ENCODE measurements at places on chromosomes 3 and 15.

DNA sequence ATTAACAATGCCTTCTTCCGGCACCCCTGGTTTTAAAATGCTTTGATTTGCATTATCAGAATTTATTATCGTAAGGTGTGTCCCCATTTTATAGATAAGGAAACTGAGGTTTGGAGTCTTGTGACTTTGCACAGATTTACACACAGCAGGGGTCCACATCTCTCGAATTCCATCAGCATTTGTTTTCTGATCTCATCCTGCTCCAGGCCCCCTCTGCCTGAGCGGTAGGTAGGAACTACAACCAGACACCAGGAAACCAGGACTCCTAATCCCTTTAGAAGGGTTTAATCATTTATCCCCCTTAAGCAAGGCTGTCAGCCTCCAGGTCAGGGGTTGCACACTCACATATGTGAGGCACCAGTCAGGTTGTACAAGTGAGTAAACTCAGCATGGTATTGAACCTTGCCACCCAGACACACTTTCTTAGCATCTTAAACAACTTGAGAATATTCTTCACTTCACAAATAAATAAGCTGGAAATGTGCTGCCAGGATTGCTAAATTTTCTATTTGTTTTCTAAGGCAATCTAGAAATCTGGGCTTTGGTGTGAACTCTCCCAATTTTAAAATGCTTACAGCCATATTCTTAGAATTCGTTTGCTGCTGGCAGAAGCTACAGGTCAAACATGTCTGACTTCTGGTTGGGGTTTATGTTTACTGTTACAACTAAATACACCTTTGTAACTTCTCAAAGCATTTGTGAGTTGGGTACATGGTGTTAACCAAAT is 31.7 kb upstream of the CMTM7 start:
- DNase-seq, result no peak

DNA sequence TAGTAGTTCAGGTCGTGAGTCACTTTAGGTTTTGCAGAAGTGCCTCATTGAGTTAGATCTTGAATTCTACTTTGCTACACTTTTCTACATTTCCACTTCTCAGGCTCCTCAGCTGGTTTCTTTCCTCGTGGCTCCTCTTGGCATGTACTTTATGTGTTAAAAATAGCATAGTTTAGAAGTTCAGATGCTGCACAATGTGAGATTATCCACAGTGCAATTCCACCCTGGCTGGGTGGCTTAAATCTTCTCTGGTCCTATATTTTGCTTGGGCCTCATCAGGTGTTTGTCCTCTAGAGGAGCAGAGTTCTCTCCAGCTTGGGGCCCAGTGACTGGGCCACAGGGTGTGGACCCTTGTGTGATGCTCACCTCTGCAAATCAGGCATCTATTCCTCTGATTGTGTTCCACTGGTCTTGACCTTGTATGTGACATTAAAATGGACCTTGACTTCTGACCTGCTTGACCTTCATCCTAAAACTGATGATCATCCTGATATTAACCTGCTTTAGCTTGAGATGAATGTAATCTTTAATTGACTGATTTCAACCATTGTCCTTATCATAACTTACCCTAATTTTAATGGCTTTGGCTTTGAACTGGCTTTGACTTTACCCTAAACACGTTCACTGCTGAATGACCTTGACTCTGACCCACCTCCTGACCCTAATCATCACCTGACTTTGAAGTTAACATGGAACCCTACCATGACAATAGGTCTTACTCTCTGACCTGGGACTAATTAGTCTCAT is 63.9 kb upstream of the ACAD9 start:
- no peak for DNase-seq

DNA sequence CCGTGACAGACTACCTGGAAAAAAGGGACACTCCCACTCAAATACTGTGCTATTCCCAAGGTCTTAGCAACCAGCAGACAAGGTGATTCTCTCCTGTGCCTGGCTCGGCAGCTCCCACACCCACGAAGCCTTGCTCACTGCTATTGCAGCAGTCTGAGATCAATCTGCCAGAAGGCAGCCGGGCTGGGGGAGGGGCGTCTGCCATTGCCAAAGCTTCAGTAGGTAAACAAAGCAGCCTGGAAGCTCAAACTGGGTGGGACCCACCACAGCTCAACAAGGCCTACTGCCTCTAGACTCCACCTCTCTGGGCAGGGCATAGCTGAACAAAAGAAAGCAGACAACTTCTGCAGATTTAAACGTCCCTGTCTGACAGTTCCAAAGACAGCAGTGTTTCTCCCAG is 128.4 kb upstream of the SETMAR start:
- no peak for DNase-seq

GRCh38 chr3:135271177-135272025 is 476.3 kb downstream of the EPHB1 start:
- DNase-seq, result no peak

DNA sequence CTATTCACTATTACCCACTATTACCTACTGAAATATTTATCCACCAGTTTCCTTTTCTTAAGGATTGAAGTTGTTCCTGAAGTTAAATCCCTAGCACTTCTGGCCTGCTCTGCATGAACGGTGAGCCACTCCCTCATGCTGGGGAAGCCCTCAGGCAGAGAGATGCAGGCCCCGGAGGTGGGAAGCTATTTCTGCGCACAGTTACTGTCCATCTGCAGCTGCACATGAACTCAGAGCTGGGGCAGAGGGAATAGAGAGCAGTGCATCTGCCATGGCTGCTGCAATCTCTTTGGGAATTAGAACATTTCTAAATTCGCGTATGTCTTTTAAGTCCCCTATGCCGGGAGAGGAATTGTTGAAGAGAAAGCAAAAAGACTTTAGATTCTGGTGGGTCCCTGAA is 6.3 kb upstream of the GALNT15 start:
- DNase-seq, result no peak

- DNase-seq, result no peak
These were observed 179.9 kb downstream of the FAM43A start for GRCh38 chr3:194865615-194866014.
